ENCODE measurements at places on chromosomes 3 and 15.

GRCh38 chr3:50495609-50496423, 7.6 kb downstream of the CACNA2D2 start:
- DNase-seq, result no peak

- DNase-seq, result no peak
Measured at GRCh38 chr3:73249047-73249446, 187.6 kb downstream of the EBLN2 start.

DNA sequence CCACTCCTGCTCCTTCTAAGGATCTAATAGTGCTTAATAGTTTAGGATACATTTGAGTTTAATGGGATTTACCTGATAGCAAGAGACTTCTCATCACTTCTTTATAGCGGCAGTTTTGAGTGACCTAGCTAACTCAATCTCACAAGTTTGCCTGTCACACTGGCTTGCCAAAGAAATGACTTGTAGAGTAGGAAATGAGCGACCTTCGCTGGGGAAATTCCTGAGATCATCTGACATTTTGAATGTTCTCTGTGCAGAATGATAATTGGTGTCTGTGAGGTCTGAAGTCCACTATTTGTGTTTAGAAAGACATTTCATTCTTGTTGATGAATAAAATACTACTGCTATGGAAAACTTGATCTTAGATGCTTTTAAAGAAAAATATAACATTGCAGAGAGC, 30.3 kb downstream of the SUCLG2 start:
- no peak for DNase-seq

- DNase-seq, result no peak
Measured at GRCh38 chr3:185313693-185314246, 49.2 kb upstream of the MAP3K13 start.

- DNase-seq, result no peak
Measured at GRCh38 chr15:72451224-72451623, 22.9 kb upstream of the ARIH1 start.

GRCh38 chr15:77720655-77721054, 87.9 kb upstream of the LINGO1 start:
- no peak for DNase-seq

GRCh38 chr15:51398626-51399025, 57.2 kb downstream of the GLDN start:
- no peak for DNase-seq

DNA sequence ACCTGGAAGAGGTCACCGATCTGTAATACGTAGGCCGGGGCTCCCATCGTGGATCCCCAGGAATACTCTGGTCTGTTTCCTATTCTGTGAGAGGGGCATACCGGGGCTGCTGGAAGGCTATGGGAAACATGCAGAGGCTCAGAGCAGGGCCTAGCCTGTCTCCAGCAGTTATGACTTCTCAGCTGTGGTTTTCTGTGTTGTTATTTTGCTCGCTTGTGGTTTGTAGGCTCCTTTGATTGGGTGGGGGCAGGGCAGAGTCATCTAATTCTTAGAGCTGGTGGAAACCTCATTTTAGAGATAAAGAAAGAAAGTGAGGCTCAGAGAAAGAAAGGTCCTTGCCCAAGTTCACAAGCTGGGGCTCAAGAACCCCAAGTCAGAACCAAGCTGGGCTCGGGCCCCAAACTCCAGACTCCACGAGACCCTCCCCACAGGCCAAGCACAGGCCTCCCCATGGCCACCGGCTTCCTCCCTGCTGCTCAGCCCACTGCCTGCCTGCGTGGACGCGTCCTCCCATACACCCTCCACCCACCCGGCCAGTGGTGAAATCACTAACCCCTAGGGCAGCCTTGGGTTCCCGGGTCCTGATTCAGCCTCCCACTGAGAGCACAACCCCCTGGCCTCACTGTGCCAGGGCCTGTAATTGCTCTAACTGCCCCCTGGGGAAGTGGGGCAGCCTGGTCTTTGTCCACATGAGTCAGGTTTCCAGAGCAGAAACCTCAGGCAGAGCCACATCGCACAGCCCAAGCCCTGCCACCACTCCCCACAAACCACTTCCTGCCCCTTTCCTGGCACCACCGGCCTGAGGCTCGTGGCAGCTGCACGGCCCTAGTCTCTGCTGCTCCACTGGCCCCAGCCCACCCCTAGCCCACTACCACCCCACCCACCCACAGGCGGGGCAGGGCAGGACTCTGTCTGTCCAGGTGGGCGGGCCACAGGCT, 270.8 kb downstream of the UACA start:
- no peak for DNase-seq

DNA sequence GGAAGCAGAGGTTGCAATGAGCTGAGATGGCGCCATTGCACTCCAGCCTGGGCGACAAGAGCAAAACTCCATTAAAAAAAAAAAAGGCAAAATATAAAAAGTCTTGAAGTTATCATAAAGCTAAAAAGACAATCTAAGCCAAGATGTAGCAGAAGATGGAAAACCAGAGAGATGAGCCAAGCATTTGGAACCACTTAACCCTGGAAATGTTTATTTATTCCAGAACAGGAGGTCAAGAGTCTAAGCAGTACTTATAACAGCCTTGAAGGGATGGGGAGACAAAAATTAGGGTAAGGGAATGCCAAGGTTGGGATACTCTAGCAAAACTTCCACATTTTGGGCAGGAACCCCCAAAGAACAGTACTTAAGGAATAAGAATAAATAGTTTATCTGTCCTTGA, 30.1 kb downstream of the FAIM start:
- DNase-seq, result no peak

DNA sequence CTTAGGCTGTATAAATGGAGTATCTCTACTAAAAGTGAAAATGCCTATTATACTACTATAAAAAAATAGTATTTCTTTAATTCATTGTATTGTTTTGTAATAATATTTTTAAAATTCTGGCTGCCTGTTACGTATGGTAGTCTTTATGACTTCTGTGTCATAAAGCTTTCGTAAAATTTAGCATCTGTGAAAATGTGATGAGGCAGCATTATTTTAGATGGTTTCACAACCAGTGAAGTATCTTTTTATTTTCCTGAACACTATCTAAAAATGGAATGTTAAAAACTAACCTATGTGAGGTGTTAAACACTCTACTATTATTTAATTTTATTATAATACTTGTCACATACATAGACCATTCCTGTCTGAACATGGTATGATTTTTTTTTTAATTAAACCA, 46.2 kb downstream of the LRCH3 start:
- no peak for DNase-seq

Data from neuronal stem cell (in vitro differentiated cells).